NCI-H345 (cell line): ENCODE measurements at places on chromosomes 7 and 10.

- no peak for DNase-seq
Measured at GRCh38 chr7:100565133-100565571, 8.5 kb downstream of the SAP25 start.

- no peak for DNase-seq
Measured at GRCh38 chr10:88992921-88993524, 2.4 kb downstream of the FAS start.

DNA sequence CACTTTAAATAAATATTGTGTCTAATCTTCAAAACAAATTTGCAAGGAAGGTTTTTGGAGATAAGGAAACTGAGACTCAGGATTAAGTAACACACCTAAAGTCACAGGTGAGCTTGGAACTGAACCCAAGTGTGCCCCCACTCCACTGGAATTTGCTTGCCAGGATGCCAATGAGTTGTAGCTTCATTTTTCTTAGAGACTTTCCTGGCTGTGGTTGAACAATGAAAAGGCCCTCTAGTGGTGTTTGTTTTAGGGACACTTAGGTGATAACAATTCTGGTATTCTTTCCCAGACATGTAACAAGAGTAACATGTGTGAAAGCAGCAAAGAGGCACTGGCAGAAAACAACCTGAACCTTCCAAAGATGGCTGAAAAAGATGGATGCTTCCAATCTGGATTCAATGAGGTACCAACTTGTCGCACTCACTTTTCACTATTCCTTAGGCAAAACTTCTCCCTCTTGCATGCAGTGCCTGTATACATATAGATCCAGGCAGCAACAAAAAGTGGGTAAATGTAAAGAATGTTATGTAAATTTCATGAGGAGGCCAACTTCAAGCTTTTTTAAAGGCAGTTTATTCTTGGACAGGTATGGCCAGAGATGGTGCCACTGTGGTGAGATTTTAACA is 1.5 kb downstream of the IL6 start:
- peak; percentile 8 for DNase-seq

DNA sequence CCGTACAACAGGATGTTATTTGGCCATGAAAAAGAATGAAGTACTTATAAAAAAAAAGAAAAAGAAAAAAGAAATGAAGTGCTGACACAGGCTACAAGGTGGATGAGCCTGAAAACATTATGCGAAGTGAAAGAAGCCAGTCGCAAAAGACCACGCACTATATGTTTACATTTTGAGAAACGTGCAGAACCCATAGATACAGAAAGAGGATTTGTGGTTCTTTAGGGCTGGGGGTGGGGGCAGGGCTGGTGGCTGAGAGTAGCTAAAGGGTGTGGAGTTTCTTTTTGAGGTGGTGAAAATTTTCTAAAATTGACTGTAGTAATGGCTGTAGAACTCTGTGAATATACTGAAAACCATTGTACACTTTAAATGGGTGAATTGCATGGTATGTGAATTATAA is 86.0 kb upstream of the FAM20C start:
- DNase-seq, result no peak
